ENCODE measurements at places on chromosomes 4 and X. TPM values are rescaled to one million over a fixed set of nuclear protein-coding genes. Genes with fewer than 3 reads are reported as not detected.

Gene DRP2
- total RNA-seq = 0.07 TPM

- no peak for DNase-seq
Measured at GRCh38 chr4:24921491-24921890, 8.6 kb upstream of the CCDC149 start.

GRCh38 chrX:4690521-4690920 lies 977.1 kb upstream of the PRKX start:
- no peak for DNase-seq

GRCh38 chr4:180617196-180617595 lies 1626.0 kb upstream of the TENM3 start:
- DNase-seq = no peak

Gene HS6ST2
- total RNA-seq = not detected

- no peak for DNase-seq
Measured at GRCh38 chr4:1806223-1806564, 13.1 kb downstream of the FGFR3 start.

Gene MND1
- total RNA-seq = 0.27 TPM

DNA sequence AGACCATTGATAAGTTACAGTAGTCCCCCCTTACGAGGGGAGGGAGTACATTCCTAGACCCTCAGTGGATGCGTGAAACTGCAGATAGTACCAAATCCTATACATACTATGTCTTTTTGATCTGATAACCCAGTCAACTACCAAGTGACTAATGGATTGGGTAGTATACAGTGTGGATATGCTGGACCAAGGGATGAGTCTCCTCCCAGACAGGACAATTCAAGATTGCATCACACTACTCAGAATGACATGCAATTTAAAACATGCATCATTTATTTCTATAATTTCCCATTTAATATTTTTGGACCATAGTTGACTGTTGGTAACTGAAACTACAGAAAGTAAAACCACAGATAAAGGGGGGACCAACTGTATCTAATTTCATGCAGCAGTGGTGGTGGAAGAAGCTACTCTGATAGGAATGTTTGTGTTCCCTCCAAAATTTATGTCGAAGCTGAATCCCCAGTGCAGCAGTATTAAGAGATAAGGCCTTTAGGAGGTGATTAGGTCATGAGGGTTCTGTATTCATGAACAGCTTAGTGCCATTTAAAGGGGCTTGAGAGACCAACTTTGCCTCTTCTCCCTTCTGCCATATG lies 11.9 kb downstream of the HADH start:
- no peak for DNase-seq

DNA sequence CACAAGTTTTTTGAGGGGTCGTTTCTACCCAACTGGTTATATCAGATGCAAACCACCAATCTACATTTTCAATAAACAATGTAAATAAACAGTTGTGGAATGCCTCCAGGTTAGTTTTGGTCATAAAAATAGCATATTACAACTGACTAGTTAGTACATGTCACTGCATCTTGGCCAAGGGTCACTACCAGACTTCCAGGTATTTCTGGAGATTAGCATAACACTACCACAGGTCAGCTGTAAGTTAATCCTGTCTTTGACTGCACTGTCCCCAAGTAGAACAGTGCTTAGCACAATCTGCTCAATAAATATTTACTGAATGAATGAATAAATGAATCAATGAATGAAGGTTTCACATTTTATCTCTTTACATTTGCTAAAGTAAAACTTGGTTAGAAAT lies 64.4 kb downstream of the TBC1D19 start:
- no peak for DNase-seq

Gene GAB1
- 12.0 TPM for total RNA-seq

DNA sequence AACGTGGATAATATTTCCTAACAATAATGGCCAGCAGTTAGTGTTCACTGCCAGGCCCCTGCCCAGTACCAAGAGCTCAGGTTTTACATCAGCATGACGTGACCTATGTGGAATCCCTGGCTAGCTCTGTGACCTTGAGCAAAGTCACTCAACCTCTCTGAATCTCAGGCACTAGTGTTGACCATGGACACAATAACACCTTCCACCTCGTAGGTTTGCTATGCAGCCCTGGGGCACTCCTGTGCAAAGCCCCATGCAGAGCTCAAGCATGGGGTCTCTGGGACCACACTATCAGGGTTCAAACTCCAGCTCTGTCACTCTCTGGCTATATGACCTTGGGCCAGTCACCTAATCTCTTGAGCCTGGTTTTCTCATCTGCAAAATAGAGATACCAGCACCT lies 38.7 kb upstream of the MSX1 start:
- DNase-seq = no peak

DNA sequence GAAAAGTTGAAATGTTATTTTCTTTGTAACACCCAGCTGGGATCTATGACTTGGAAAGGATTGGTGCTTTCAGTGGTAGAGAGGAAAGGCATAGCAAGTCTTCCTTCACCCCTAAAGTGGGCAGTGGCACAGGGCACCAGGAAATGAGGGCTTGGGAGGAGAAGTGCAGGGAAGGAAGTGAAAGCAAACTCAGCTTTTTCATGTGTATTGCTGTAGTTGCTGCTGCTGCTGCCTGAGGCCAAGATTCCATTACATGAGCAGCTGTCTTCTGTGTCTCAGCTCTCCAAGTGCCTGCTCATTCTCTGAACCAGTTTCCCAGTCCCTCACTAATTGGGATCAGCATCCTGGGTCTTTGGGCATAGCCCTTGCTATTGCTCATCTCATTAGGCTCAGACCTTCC lies 2.6 kb downstream of the HCCS start:
- no peak for DNase-seq

DNA sequence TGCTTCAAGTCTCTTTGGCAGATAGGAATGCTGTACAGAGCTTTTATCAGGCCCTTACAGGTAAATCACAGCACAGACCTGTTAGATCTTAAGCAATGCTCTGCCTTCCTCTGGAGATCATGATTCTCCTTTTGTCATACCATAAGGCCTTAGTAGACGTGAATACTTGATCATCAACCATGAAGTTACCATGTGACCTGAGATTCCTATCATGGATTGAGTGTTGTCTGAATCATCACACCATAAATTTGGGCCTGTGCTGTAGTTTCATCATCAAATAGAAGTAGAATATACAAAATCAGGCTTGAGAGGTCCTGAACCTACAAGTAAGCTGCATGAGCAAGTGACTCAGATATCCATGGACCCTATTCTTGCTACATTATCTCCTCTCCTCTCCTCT lies 466.8 kb upstream of the INTU start:
- DNase-seq = no peak

GRCh38 chr4:53635697-53636483 lies 44.6 kb upstream of the LNX1 start:
- DNase-seq = no peak

DNA sequence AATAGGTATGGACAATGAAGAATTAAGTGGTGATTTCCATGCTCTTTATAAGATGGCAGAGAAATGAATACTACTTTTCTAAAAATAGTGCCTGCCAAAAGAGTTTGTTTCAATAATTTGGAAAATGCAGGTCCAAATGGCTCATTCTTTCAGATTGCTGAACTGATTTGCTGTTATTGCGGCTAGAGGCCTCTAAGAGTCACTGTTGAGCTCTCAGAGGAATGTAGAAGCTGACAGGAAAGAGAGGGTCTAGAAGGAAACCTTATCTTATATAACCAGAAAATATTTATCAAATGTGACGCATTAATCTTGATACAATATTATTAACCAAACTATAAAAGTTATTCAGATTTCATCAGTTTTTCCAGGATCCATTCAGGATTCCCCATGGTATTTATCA lies 65.7 kb upstream of the PAGE1 start:
- DNase-seq = no peak

- no peak for DNase-seq
Measured at GRCh38 chrX:69055193-69055592, 110.1 kb downstream of the PJA1 start.

- DNase-seq = no peak
Measured at GRCh38 chr4:48247142-48247877, 22.3 kb downstream of the TEC start.

DNA sequence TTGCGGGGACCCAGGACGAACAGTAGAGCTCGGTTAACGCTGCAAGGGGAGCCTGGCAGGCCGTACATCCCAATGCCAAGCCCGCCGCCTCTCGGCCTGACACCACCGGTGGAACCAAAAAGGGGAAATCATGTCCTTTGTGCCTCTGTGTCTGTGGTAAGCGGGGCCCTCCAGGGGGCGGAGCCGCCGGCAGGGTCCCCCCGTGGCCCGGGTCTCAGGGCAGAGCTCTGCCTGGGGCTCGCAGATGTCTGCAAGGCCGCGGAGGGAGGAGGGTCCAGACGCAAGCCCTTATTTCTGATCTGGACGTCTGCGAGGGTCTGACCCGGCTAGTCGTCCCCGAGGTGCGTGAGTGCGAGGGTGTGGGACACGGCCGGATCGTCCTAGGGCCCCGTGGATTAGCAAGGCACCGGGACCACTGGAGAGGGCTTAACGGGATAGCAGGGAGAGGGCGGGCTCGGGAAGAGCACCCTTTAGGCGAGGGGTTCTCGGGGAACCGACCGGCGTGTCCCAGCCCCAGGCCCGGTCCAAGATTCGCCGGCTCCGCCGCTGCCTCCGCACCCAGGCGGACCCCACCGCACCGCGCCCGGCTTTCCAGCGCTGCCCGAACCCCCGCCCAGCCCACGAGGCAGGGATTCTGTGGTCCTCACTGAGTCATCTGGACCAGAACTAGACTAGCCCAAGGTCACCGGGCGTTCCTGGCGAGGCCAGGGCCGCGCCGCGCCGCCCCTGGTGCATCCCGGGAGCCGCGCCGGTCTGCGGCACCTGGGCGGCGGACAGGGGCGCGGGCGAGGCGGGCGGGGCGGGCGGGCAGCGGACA lies 863 bp upstream of the FAM193A start:
- peak; percentile 66 for DNase-seq

DNA sequence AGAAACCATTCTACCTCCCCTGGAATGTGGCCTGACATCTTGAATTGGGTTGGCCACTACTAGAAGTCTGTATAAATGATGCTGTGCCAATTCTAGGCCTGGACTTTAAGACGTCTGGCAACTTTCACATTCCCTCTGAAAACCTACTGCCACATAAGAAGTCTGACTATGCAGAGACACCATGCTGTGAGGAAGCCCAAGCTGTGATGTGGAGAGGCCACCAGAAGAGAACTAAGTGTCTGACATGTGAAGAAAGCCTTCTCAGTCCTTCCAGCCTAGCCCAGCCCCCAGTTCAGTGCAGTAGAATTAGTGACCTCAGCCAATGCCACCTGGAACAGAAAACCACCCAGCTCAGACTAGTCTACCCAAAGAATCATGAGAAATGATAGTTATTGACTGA lies 24.2 kb upstream of the FAM9C start:
- DNase-seq = no peak

Gene TMEM271
- total RNA-seq = not detected

Gene FAM133A
- not detected for total RNA-seq

- no peak for DNase-seq
Measured at GRCh38 chrX:123728016-123728415, 4.8 kb downstream of the THOC2 start.

Gene RTL3
- total RNA-seq = not detected

- no peak for DNase-seq
Measured at GRCh38 chrX:132041015-132041414, 17.9 kb downstream of the STK26 start.

DNA sequence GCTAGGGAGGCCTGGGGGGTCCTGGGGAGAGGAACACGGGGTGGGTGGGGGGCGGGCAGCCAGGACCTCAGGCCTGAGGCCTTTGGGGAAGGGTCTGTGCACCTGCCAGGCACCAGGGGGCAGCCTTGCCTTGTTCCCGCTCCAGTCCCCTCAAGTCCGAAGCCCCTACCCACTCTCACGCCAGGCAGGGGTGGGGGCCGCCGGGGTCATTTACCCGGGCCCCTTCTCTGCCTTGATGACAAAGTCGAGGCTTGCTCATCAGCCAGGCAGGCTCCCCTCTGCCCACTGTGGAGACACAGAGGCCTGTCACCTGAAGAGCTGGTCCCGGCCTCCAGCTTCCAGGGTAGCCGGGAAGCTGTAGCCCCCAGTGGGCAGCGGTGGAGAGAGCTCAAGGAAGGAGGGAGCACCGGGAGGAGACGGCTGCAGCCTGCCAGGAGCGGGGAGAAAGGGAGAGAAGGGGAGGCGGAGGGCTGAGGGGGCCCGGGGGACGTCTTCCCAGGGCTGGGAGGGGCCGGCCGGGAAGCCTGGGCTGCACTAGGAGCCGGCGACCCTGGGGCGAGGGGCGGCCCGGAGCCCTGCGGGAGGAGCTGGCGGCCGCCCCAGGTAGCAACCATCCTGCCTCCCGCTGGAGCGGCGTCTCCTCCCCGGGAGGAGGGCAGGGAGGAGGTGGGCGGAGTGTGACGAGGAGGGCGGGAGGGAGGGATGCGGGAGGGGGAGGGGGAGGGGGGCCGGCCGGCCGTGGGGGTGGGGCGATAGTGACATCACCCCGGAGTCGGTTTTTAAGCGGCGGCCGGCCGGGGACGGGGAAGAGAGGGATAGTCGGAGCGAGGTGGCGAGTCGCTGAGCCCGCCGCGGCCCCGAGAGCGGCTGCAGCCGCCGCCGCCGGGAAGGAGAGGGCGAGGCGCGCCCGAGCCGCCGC lies at the start of gene SLC6A8:
Gene SLC6A8 (plus strand): TSS at position 806 of the 919 bp plus-strand sequence. CDS start 649 bp downstream, outside the sequence.
- peak; percentile 34 for DNase-seq

DNA sequence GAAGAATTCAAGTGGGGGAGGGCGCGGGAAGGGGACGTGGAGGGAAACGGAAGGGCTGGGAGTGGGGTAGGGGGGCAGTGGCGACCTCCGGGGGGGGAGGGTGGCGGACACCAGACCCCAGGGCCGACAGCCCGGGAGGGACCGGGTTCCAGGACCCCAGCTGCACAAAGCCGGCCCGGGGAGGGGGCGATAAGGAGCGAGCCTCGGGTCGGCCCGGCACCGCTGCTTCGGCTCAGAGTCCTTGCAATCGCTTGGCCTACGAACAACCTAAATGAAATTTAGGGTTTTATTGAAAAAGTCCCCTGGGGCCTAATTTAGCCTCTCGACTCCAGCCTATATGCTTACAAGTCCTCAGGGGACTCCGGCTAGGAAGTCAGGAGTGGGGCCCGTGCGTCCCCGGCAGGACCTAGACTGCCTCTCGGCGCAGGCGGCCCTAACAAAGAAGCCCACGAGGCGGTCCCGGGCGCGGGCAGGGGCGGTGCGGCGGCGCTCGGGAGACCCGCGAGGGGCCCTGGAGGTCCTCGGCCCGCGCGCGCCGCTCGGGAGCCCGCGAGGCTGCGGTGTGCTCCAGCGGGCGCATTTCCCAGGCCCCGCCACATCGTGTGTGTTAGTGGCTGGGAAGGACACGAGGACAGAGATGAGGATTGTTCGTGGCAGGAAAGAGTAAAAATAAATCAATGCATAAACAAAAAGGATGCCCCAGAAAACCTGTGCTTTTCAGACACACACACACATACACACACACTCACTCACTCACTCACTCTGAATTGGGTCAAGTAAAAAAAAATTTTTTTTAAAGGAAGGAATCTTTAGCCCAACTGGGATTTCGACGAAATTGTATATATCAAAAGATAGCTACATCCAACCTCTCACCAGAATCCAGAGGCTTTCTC lies 70.0 kb downstream of the MGST2 start:
- peak; percentile 32 for DNase-seq

Gene MXRA5
- total RNA-seq = not detected

Gene FOXR2
- total RNA-seq = not detected

DNA sequence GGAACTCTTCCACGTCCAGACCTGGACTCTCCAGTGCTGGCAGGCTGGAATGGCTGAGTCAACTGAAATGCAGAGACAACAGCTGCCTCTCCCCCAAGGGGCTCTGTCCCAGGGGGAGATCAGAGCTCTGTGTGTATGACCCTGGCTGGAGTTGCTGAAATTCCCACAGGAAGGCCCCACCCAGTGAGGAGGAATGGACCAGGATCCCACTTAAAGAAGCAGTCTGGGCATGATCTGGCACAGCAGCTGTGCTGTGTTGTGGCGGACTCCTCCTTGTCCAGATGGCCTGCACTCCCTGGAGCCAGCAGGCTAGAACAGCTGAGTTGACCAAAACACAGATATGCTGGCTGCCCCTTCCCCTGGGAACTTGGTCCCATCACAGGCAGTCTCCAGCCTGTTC lies 25.4 kb downstream of the C4orf17 start:
- no peak for DNase-seq

Gene PARM1
- 6.7 TPM for total RNA-seq

Gene TRPC3
- not detected for total RNA-seq

Measured in activated B cell treated with CpG ODN at 0.5 μM for 24 hours (primary cell).